Vagina (tissue), 2 donors: ENCODE measurements at places on chromosomes 4 and X.

DNA sequence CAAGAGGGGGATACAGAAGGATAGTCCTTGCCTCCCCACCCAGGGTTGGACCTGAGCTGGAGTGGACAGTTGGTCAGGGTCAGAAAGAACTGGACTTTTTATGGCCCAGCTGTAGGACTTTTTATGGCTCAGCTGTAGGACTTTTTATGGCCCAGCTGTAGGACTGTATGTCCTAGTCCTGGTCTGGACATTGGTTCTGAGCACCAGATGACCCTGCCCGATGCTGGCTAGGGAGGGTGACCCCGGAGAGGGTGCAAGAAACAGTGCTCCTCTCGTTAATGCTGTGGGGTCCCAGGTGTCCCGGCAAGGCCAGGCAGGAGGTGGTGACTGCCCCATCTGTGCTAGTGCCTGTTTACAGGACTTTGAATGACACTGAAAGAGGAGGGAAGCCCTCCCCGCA, 2.0 kb upstream of the LETM1 start:
- no peak for DNase-seq

DNA sequence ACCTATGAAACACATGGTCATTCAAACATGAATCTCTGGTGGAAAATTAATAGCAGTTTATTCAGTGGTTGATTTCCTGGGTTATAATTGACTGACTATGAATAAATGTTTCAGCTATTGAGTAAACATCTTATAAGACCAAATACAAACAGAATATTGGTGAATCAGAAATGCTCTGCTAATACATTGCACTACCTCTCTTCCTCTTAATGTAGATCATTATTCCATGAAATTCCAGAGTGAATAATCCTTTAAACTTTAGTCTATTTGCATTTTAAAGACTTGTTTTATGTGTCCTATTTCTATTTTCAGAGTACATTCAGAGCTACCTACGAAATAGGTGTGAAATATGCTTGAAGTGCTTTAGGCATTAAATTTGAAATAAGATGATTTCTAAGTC, 715.4 kb downstream of the ADGRL3 start:
- no peak for DNase-seq

- no peak for DNase-seq
Observed at GRCh38 chr4:140628016-140628415, 59.3 kb upstream of the UCP1 start.

DNA sequence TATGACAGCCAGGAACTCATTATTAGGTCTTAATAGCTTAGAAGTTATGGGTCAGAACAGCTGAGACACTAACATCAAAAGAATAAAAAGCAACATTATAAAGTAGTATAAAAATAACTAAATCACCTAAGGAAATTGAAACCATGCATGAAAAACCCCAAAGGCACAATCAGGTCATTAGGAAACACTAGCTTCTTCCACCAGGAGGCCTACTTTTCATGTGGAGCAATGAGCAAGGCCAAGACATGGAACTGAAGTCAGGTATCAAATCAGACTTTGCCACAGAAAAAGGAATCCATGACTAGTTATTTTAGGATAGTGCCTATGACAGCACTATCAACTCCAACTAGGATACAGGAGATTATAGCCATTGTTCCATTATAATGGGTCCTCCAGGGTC, 7.9 kb downstream of the HUWE1 start:
- no peak for DNase-seq

DNA sequence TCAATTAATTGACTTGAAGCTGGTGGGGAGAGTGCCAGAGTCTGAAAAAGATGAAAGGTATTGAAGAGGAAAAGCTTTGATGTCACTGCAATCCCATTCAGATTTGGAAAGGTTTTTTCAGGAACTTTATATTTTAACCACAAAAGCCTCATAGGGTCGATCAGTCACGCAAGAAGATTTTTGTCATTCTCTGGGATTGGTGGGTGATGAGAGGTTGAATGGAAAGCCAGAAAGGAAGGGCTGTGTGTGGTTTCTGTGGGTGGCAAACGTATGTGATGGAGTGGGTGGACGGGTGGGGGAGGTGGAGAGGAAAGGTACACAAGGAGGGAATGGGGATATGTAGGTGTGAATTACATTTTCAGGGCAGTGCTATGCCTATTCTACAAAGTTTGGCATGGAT, 173.8 kb upstream of the SCML1 start:
- DNase-seq: no peak

- DNase-seq: no peak
Observed at GRCh38 chr4:106287353-106287969, 28.5 kb downstream of the TBCK start.

DNA sequence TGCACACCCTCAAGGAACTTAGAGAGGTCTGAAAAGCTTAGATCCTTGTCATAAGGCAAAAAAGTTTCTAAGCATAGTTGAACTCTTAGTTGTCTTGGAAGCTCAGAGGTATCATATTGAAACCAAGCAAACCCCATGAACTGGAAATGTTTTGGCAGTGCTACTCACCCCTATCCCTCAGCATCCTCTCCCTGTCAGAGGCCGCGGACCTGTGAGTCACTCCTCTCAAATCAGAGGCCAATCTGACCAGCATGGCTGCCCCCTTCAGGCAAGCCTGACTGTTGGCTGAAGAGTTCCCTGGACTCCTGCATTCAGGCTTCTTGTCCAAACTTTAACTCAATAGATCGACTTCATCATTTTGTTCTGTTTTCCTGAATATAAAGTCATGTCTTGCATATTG, 69.4 kb downstream of the KCNIP4 start:
- no peak for DNase-seq

- no peak for DNase-seq
Observed at GRCh38 chr4:104494185-104494584, 509 bp downstream of the CXXC4 start.

DNA sequence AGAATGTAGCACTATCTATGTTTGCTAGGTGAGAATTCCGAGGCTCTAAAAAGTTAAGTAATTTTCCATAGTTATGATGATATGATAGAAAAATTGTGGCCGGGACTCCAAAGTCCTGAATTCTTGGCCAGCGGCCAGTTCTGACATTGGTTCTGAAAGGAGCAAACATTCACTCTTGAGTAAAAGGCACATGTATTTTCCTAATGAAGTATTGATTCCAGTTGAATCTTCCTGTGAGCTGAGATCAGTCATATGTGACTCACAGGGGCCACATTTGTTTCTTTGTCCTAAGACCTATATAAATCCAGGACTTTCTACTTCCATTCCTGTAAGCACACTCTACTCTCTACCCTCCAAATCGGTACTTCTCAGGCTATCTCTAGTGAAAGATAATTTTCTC, 349.9 kb downstream of the BMPR1B start:
- no peak for DNase-seq

- DNase-seq: no peak
Observed at GRCh38 chrX:24018809-24019208, 8.2 kb downstream of the KLHL15 start.

GRCh38 chr4:7253837-7254236, 61.5 kb downstream of the SORCS2 start:
- DNase-seq: no peak

GRCh38 chrX:97616883-97617530, 733.3 kb downstream of the RPA4 start:
- no peak for DNase-seq

DNA sequence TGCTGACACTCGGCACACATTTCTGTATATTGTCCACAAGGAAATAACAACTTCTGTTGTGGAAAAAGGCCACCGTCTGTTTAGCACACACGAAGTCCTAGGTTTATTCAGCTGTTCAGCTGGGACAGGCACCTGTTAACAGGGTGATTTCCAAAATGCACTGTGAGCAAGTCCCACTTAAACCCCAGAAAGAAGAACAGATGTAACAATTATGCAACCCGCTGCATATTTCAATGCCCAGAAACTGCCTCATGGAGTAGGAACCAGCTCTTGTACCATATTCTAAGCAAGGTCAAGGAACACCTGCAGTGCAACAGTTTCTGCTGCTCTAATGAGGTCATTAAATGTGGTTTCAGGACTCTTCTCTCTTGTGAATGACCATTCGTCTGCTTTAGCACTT, 77.1 kb downstream of the GEMIN8 start:
- no peak for DNase-seq

DNA sequence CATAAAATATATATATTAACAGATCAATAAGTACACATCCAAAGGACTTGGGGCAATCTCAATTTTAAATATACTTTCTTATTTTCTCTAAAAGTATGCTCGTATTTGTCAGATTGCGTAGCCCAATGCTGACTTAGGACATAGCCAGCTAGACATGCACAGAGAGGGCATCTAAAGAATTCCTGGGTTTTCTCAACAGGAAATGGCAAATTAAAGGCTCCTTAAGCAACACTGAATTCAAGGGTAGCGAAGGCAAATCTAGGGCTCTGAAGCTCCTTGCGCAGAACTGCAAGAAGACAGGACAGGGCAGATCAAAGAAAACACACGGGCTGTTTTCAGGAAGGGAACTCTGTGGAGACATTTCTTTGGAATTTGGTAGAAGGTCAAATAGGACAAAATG, 94.6 kb upstream of the FTHL17 start:
- no peak for DNase-seq

DNA sequence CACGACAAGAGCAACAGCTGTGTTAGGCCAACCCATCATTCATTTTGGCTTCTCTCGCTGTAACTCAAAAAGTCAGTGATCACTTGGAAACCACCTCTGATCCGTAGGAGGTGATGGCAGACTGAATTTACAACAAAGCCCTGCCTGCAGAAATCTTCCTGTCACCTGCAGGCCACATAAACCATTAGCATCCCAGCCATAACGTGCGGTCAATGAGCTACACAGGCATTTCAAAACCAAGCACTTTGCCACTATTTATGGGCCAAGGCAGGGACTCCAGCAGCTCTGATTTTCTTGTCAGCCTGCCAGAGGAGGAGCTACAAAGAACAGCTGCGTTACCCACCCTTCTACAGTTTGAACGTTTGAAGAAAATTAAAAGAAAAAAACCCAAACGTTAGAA, 228.1 kb upstream of the PPARGC1A start:
- DNase-seq: no peak

- no peak for DNase-seq
Observed at GRCh38 chr4:100497791-100498190, 20.0 kb downstream of the EMCN start.

- DNase-seq: no peak
Observed at GRCh38 chr4:143082701-143083100, 102.0 kb upstream of the USP38 start.

- no peak for DNase-seq
Observed at GRCh38 chrX:68846536-68846935, 17.7 kb downstream of the EFNB1 start.

DNA sequence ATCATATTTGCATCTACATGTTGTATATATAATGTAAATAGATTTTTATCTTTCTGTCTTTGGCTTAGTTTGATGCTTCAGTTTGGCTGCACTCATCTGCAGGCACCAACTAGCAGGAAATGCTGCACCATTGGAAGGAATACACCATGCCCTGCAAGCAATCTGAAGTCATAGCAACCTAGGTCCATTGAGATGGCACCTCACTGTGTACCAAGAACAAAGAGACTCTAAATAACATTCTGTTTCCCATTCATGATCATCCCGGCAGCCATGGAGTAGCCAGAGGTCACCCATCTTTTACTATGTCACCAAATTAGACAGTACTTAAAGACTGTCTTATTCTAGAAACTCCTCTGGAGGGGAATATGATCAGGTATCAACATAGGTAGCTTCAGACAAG, 40.8 kb upstream of the HS6ST2 start:
- DNase-seq: no peak

- no peak for DNase-seq
Observed at GRCh38 chrX:84487365-84488353, 14.6 kb downstream of the HDX start.

DNA sequence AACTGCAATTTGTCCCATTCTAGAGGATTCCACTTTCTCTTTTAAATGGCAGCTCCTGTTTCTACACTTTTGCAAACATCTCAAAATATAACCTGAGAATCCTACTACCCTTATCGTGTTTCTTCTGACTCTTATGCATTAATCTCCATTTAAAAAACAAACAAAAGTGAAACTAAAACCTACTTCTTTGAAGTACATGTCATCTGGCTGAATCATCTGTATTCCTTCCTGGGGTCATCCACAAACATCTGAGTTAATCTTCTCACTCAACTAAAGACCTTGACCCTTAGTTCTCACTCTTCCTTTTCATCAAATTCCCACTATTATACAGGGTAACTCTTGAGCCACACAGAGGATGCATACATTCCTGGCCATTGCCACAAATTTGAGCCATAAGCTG, 584.8 kb downstream of the PPARGC1A start:
- DNase-seq: no peak

DNA sequence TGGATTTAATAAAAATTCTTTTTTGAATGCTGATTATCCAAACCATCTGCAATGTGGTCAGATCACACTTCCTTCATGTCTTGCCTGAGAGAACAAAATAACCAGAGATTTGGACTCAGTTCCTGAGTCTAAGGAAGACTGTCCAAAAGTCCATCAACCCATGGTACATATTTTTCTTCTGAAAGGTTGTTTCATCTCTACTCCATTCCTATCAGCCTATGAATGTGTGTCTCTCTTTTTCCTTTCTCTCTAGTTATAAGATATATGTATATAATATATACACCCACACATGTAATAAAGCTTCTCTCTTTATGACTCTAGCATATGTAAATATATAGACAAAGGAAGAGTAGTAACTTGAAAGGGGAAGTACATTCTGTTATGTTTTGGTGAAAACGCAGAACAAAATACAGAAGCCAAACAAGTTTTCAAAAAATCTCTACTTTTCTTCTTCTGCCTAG, 226.9 kb downstream of the ARHGAP24 start:
- no peak for DNase-seq

- DNase-seq: no peak
Observed at GRCh38 chr4:77040270-77040669, 35.5 kb downstream of the CCNI start.

DNA sequence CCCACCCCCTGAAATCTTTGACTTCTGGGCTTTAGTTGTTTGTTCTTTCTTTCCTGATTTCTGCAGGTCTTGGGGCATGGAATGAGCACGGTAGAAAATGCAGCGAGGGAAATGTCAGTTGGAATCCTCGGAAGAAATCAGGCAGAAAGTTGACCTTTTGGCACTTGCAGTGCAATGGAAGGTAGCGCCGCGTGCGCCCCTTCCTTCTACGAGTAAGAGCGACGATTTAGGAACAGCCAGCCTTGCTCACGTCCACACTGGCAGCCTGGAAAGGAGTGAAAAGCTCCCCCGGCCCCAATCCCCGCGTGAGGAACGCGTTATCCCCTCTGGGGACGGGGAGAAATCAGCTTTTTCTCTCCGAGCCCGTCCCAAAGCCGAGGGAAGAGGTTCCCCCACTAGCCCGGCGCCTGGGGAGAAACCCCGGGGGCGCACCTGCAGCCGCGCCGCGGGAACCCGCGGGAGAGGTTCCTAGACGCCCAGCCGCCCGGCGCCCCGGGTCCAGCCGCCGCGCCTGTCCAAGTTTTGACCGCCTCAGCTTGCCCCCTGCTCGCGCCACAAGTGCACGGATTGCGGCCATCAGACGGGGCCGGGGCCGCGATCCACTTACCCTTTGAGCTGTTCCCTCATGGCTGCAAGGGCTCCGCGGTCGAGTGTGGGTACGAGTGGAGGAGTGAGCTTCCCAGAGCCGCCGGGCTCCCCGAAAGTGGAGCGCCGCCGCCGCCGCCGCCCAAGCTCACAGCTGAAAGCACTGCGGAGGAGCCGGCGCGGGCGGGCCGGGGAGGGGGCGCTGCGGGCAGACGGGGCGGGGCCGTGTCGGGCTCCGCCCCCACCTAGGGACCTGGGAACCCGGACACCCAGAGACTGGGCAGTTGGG, 194.6 kb upstream of the FTHL17 start:
- DNase-seq: no peak

GRCh38 chrX:26574234-26574633, 358.3 kb downstream of the MAGEB5 start:
- no peak for DNase-seq
